Activated naive CD8-positive, alpha-beta T cell treated with anti-CD3 and anti-CD28 coated beads, Interleukin-2, amount 50 U/mL, for 24 hours (primary cell): ENCODE measurements at places on chromosomes 7 and 10.

- DNase-seq = no peak
Observed at GRCh38 chr7:30842542-30843451, 68.9 kb upstream of the AQP1 start.

DNA sequence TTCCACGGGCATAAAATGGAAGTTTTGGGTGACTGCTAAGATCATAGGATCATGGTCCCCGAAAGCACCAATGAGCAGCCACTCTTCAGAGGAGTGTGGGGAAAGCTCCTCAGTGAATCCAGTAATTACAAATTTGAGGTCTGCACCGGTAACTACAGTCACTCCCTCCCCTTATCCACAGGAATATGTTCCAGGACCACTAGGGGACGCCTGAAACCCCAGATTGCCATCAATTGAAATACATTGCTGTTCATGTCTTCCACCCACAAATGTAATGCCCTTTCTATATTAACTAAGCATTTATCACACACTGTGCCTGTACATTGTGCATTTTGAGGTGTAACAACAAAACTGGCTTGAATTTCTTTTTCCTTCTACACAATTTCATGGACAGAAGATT lies 447.9 kb upstream of the PFKP start:
- DNase-seq = no peak

GRCh38 chr10:17115683-17116082 lies 13.9 kb downstream of the CUBN start:
- no peak for DNase-seq

- DNase-seq = no peak
Observed at GRCh38 chr7:129359638-129360037, 74.6 kb upstream of the STRIP2 start.

GRCh38 chr10:104925232-104925851 lies 284.3 kb downstream of the SORCS3 start:
- peak; percentile 27 for DNase-seq

DNA sequence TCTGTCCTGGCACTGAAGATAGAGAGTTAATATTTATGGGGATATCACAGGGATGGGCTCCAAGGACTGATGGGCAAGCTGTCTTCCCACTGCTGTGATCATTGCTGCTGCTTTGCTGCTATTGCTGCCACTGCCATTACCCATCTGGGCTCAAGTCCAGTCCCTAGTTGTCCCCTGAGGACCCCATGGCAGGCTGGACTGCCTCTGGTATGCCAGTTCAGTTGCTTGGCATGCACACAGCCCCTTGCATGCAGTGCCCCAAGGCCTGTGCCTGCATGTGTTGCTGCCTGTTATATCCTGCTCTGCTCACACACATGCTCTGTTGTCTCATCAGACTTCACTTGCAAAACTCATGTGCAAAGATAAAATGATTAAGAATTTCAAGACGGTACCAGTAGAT lies 109.5 kb downstream of the ADRA2A start:
- no peak for DNase-seq

DNA sequence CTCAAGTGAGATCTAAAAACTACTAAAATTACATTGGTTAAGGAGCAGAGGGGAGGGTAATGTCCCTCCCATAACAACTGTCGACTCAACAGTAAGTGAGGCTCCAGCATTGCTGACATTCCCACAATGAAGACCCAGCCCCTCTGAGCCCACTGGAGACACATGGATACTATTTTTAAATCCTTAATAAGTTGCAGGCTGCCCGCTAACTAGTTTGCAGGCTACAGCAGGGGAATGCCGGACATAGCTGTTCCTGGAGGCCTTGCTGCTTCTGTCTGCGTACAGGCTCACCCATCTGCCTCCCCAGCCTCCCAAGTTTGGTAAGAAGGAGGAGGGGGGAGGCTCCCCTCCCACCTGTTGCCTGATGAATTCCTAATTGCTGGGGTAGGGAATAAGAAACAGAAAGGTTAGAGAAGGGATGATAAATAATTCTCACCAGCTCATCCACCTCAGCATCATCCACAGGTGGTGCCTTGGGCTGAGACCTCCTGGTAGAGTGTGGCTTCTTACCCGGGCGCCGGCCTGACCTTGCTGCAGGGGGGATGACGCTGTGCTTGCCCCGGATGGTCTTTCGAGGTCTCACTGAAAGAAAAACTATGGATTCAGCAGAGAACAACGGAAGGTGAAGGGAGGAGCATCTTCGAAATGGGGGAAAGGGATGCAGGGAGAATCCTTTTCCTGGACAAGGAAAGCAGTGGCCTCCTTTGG lies 10.1 kb downstream of the FZD9 start:
- no peak for DNase-seq

DNA sequence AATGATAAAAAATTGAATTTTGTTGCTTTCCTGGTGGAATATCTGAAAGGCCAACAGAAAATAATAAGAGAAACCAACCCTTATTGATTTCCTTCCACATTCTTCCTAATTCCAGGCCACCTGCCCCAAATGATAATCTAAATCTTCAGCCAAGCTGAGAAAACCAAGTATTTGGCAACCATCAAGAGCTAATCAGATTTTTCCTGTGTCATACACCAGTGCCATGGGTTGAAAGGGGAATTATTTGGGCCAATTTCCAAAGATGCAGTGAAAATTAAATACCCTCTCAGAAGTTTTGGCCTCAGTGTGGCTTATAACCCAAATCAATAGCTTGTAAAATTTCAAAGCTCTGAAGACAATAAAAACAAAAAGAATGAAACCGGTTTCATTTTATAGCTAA lies 70.4 kb downstream of the DOCK4 start:
- no peak for DNase-seq

- DNase-seq = no peak
Observed at GRCh38 chr10:78346721-78347120, 313.1 kb downstream of the RPS24 start.

DNA sequence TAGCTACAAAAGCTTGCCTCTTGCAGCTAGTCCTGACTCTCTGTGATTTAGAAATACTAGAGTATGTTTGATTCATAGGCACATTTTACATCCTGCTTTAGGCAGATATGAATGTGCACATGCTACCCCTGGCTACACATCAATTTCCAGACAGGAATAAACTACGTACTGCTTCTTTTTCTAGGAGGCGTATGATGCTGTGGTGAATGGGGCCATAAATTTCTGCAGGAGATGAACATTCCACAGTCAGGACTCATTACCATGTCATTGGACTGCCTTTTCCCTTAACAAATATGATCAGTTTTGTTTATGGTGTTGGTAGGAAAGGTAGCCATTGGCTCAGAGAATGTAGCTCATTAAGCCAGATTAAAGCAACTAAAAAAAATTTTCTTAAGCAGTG lies 50.1 kb upstream of the IFRD1 start:
- DNase-seq = no peak
